Adrenal gland (tissue), 19 donors: ENCODE measurements at places on chromosomes 16 and 17.

DNA sequence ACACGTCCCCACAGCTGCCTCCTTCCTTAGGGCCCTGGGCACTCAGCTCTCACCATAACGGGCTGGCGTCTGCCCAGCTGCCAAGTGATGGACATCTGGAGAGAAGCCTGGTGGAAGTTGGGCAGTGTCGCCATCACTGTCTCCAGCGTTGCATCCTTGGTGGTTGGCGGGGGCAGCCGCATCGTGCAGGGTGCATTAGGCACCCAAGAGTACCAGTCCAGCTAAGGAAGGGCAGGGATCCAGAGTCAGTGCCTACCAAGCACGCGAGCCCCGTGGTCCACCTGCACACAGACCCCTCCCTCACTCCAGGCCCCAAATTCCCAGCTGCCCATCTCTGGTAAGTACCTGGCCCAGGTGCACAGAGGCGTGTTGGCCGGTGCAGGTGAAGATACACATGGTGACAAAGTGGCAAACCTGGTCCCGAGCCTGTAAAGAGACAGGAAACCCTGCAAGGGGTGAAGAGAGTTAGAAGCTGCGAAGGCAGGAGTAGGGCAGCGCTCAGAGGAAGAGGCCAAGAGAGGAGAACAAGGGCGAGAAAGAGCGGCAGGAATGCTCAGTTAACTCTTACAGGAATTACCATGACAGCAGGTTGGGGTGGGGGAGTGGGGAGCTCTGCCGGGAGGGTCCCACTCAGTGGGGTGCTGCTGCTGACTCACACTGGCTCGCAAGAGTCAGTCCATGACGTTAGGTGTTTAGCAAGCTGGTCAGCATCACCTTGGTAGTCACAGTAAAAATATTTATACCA is 9.5 kb downstream of the ALOX15 start:
- DNase-seq, result no peak

GRCh38 chr17:76179496-76180467 is 38.7 kb upstream of the FOXJ1 start:
- DNase-seq, result no peak

DNA sequence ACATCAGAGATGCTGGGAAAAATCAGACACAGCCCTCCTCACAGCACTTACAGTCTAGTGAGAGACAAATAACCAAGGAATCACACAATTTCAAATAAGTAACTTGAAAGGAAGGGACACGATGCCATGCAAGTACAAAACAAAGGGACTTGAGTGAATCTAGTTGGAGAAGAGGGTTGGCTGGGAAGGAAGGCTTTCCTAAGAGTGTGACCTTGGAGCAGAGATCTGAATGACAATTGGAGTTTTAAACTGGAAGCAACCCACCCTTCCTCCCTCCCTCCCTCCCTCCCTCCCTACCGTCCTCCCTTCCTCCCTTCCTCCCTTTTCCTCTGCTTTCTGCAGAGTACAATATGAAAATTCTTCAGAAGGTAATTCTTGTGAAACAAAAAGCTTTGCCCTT is 31.1 kb downstream of the ADAMTS18 start:
- no peak for DNase-seq

- DNase-seq, result peak; percentile 73
These were observed 17.7 kb downstream of the ETV4 start for GRCh38 chr17:43528319-43528987.

DNA sequence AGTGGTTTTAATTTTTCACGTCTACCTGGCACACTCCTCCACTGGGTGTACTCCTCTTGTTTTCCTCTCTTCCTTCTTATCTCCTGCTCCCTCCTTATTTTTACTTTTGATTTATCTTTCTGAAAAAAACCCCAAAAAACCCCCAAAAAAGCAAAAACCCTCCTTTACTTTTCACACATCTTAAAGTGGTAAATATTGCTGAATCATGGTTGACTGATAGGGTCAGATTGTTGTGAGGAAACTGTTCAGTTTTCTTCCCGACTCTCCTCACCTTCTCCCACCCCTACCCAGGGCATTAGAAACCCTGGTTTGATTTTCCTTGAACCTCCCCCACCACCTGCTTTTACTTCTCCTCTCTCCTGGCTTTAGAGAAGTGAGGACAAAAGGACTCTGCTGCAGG is 25.4 kb downstream of the ARHGAP44 start:
- no peak for DNase-seq

DNA sequence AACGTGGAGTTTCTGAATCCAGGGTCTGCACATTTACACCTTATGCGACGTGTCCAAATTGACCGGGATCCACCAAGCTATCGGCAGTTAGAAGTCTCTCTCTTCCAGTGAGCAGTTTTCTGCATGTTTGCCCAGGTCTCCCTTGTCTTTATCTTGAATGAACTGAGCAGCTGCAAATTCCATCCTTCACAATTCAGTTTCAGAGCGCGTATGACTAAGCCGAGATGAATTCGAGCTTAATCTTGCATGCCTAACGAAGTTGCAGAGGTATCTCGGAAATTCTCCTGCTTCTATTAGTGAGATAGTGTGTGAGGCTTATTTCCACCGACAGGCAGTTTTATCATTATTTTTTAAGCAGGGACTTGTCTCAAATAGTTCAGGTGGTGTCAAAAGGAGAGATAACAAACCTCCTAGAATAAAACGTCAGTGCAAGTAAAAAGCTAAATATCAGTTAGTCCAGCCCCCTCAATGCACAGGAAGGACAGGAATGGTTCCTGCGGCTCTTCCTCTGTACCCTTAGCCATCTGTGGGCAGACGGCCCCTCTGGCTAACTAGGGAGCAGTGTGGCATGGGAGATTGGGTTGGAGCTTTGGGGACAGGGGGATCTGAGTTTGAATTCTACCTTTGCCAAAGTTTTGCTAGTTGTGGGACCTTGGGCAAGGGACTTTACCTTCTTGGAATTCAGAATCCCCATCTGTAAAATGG is 93.0 kb upstream of the GPR139 start:
- DNase-seq, result no peak

DNA sequence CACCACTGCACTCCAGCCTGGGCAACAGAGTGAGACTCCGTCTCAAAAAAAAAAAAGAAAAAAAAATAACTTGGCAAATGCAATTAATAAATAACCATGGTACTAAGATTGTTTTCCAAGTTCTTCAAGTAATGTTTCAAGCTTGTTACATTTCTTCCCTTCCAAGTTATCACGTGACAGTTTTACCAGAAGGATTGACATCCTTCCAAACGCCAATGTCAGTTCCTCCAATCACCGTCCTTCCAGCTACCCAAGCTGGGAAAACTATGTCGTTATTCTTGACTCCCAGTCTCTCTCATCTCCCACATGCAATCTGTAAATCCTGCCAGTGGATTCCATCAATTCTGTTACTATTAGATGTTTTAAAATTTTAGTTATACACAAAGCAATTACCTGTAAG is 3.9 kb upstream of the PHAF1 start:
- DNase-seq, result no peak

GRCh38 chr16:27169511-27170071 is 33.7 kb upstream of the KDM8 start:
- DNase-seq, result no peak

DNA sequence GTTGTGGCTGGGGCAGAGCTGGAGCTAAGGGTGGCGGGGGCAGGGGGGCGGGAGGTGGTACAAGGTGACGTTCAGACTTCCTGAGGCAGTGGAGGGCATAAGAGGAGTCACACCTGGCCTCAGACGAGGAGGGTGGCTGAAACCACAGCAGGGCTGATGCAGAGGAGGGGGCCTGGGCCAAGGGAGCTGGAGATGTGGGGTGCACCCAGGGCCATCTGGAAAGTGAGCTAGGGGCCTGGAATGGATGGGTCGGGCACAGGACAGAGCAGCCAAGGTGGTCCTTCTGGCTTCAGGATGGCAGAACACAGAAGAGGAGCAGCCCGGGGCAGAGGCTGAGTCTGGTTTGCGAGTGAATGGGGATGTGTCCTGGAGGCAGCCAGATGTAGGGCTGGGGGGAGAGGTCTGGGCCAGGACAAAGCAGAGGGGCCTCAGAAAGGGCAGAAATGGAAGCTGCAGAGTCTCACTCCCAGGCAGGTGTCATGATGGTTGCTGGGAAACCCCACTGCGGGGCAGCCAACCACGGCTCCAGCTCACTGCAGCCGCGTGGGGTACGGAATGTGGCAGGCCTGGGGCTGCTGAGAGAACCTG is 57.6 kb downstream of the PRMT7 start:
- no peak for DNase-seq

GRCh38 chr17:44906010-44906646 is 6.9 kb upstream of the EFTUD2 start:
- no peak for DNase-seq

DNA sequence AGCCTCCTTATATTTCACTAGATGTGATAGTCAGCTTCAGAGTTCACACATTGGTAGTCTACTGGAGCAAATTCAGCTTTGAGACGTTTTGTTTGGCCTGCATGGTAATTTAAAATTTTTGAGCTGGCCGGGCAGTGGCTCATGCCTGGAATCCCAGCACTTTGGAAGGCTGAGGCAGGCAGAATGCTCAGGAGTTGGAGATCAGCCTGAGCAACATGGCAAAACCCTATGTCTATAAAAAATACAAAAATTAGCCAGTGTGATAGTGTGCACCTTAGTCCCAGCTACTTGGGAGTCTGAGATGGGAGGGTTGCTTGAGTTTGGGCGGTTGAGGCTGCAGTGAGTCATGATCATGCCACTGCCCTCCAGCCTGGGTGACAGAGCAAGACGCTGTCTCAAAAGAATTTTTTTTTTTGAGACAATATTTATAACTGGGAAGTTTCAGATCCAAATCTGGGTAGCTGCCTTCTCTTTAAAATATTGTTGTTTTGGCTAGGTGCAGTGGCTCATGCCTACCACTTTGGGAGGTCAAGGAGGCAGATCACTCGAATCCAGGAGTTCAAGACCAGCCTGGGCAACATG is 4.8 kb upstream of the BLMH start:
- DNase-seq, result no peak

DNA sequence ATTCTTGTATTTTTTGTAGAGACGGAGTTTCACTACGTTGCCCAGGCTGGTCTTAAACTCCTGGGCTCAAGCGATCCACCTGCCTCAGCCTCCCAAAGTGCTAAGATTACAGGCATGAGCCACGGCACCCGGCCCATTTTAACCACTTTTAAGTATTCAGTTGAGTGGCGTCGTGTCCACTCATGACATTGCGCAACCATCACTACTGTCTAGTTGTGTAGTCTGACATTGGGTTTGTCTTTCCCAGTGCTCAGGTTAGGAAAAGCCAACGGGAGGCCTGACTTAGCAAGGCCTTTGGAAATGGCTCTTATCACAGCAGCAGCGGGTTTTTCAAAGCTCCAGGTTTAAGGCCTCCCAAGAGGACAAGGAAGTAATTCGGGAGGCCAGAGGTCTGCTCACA is 58.7 kb downstream of the LITAF start:
- DNase-seq, result no peak

DNA sequence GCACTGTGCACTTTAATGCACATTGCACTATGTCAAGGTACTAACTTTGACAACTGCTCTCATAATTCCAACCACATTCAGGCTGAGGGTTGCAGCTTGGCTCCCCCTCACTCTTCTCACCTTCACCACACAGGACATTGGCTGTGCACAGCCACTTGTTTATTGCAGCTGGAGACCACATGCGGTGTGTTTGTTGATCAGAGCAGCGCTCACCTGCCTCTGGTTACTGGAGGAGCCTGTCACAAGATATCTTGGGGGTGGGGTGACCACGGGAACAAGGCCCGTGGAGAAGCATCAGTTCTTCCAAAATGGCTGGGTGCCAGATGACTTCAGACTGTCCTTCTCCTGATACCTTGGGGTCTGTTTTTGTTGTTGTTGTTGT is 10.6 kb upstream of the CCL5 start:
- no peak for DNase-seq

GRCh38 chr17:39095309-39095686 is 56.1 kb downstream of the PLXDC1 start:
- no peak for DNase-seq

DNA sequence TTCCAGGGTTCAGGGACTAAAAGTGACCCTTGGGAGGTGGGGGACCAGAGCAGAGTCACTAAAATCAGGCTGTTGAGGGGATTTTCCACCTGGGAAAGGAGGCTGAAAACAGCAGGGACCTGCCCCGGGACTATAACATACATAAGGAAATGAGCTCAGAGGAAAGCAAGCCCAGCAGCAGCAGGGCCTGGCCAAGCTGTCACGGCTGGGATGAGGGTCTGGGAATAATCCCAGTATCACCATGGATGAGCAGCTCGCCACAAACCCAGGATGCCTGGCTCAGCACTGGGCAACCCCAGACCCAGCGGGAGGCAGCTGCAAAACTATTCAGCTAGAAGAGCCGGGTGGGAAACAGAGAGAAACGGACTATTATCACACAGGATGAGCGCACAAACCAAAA is 72.4 kb downstream of the RPH3AL start:
- DNase-seq, result peak; percentile 7

DNA sequence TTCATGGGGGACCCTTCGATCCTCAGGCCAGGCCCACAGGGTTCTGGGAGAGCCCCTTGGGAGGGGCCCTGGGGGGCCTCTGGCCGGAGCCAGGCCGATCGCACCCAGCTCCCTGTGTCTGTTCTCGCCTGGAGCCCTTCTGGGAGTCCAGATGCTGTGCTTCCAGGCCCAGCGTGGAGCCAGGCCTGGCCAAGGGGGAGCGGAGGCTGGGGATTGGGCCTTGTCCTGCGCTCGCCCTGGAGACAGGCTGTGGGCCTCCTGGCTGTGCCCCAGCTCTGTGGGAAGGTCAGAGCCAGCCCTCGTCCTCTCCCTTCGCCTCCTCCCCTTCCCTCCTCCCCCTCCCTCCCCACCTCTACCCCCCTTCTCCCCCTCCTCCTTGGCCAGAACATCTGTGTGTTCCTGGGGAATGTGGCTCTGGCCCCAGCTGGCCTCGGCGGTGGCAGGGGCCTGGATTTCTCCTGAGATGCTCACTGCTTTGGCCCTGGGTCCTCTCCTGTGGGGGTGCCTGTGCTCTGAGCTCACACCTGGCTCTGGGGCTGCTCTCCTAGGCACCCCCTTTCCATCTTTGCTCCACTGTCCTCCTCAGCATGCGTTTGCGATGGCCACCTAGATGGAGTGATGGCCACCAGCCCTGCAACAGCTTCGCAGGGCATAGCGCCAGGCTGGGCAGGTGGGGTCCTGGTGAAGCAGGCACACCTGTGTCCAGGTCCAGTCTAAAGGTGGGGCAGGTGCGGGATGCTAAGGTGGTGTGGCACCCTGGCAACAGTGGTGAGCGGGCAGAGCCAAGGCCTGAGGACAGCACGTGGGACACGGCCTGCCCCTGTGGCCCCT is 90.6 kb upstream of the CIBAR2 start:
- peak; percentile 97 for DNase-seq

DNA sequence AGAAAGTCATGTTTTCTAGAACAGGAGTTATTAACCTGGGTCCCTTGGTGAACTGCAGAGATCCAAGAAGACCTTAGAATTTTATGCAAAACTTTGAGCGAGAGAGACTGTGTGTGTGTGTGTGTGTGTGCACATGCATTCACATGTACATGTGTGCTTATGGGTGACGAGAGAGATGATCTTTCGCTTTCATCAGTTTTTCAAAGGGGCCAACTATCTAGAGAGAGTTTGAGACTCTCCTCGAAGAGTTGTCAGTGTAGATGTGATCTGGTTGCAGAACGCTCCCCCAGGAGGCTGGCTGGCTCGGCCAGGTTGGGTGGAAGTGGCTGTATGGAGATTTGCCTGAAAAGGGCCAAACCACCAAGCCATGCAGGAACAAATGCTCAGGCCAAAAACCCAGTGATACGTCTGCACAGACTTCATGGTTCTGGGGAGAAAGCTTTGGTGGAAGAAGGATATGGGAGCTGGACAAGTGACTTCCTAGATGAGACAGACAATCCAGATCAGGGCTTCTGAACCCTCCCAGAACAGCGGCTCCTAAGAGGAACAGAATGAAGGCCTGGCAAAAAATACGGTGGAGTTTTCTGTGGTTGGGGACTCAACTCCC is 6.1 kb downstream of the PIK3R5 start:
- DNase-seq, result no peak
